B cell (primary cell): ENCODE measurements at places on chromosomes 1 and 21.

- no peak for DNase-seq
Measured at GRCh38 chr1:7422081-7422480, 349.0 kb upstream of the VAMP3 start.

GRCh38 chr1:206112600-206113301 is 4.4 kb downstream of the AVPR1B start:
- no peak for DNase-seq

- DNase-seq: no peak
Measured at GRCh38 chr1:183586455-183586854, 3.8 kb downstream of the NCF2 start.

DNA sequence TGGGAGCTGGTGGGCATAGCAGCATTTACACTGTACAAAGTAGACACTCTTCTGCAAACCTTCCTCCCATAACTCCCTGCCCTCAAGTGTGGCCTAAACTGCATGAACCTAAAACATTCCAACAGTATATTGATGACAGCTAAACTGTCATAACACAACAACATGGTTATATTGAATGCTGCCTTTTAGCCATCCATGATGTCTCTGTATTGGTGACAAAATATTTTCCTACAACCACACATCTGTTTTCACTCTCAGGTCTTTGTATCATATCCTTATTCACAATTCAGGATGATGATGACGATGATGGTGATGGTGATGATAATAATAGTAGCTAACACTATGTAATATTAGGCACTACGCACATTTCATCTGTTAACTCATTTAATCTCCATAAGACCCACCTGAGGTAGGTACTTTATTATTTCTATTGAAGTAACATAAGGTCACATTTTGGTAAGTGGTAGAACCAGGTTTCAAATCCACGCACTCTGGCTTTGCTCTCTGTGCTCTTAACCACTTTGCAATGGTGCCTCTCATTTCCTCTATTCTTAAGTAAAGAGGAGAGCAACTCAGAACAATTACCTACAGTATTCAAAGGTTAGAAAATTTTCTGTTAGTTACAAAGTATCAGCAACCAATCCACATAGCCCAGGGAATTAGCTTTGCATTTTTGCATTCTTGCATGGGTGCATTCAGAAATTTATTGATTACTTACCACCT is 185.1 kb upstream of the LMO4 start:
- no peak for DNase-seq

DNA sequence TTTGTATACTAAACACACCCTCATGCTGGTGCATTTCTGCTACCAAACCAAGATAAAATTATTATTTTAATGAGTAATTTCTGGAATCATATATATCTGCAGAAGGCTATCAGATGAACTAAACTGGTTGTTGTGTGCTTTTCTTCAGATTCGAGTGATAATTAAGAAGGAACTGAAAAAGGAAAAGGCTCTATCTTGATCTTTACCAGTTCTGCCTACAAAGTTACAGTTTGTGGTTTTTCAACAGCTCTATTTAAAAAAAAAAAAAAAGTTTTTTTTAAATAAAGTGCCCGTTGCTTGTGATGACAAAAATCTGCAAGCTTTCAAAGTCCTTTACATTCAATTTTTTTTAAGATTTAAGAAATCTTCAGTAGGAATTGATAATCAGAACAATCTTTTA is 13.6 kb downstream of the DENND1B start:
- DNase-seq: peak; percentile 20

- DNase-seq: no peak
Measured at GRCh38 chr1:193113258-193113991, 8.2 kb upstream of the GLRX2 start.

DNA sequence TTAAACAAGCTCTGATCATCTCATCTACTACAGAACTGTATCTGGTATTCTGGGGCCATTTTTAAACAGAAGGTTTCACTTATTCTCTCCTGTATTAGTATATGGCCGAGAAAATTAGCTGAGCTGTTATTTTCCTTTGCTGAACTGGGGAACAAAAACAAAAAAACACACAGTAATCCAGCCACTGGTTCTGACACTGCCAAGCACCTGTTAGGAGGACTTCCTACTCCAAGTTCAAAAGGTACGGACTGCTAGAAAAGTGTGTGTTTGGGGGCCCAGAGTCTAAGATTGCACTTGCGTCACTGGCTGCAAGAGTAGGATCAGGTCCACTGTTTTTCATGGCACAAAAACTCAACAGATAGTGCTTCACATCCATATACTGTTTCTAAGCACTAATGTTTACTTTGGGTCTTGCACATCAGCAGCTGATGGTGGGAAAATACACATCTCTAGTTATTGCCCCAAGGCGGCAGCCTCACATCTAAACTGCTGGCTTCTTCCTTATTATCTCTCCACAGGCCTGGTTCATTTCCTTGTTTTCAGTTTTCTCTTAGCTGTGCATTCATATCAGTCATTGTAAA is 226.1 kb downstream of the FGGY start:
- DNase-seq: no peak

DNA sequence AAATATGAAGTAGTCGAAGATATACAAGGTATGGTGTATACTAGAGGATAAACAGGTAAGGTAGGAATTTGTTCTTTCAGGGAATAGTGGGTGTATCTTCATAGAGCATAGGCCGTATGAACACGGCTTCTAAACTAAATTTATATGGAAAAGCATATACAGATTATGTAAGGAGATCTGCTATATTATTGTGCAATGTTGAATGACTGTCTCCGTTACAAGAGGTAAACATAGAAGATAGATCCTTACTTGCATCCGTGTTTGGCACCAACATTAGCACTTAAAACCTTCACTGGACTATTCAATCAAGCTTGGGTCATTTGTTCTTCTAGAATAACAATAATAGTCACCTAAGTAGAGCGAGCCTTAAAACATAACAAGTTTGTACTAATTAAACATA is 45.9 kb downstream of the CLEC20A start:
- no peak for DNase-seq

- DNase-seq: no peak
Measured at GRCh38 chr1:151478923-151479322, 19.6 kb upstream of the POGZ start.

GRCh38 chr1:157274698-157275534 is 136.7 kb upstream of the ETV3 start:
- no peak for DNase-seq

DNA sequence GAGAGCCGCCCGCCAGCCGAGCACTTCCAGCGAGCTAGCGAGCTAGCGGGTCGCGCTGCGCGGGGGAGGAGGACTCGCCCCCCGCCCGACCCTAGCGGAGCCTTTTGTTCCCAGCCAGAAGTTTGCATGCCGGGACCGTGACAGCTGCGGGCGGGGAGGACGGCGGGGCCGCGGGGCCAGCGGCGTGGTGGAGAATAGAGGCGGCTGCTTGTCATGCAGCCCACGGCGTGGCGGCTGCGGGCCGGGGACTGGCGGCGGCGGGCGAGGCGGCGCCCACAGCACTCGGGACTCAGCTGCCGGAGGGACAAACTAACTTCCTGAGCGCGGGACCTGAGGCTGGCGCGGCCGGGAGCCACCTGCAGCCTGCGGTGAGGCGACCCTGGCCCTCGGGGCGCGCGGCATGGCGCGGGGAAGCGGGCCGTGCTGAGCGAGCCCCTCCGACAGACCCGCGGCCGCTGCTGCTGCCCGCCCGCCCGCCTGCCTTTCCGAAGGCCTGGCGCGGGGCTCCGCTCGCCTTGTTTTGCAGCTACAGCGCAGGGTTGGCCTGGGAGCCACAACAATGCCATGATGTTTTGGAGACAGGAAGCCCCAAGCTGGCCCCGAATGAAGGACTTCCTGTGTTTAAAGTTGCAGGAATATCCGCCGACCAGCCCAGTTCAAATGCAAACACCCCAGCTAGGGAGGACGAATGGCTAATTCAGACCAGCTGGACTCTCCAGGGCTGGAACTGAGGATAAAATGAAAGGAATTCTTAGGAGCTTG is 82.2 kb upstream of the BMP8A start:
- no peak for DNase-seq

DNA sequence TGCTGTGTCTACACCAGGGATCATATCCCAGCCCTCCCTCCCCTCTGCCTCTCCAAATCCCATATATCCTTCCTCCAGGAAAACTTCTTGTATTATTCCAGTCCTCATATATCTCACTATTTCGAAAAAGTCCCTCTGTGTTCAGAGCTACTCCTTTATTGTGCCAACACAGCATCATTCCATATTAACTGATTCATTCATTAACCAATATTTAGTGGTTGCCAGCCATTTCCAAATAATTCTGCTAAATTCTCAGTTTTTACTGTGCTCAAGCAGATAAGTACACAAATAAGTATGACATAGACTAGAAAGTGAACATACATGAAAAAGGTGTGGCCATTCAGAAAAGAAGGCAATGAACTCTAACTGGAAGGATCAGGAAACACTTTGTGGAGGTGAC is 241.6 kb upstream of the DUSP10 start:
- no peak for DNase-seq

GRCh38 chr1:59561796-59562195 is 253.0 kb upstream of the HOOK1 start:
- DNase-seq: no peak

DNA sequence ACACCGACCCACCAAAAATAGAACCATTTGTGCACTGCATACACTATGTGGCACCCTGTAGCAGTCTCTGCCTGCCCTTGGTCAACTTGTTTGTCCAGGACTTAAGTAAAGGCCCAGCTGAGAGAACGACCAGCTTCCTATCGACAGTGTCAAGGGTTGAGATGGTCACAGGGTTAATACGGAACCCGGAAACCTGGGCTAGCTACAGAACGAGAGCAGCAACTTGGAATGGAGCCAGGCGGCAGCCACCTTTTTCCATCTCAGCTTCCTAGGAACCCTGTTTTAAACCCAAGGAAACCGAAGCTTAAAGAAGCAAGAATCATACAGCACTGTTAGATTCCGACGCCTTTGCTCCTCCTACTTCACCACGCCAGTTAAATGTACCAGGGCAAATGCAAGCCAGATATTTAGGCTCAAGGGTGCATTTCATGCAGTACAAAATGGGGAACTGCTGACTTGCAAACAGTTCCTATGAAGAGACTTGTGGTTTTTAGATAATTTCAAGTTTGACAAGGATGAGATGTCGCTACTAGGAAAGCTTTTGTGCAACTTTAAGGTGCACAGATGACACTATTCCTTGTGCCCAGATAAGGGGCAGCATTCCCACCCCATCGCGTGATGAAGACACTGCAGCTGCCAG is 35.5 kb downstream of the SLC66A1 start:
- no peak for DNase-seq

- DNase-seq: no peak
Measured at GRCh38 chr1:204650911-204651570, 34.5 kb downstream of the LRRN2 start.

GRCh38 chr1:239457491-239458143 is 71.2 kb downstream of the CHRM3 start:
- no peak for DNase-seq

GRCh38 chr1:153774780-153775457 is at the start of gene SLC27A3:
TSS of gene SLC27A3 (plus strand) at chr1:153775407. CDS start at chr1:153775498, 91 bp downstream.
- DNase-seq: peak; percentile 9

GRCh38 chr1:162916821-162917613 is 56.0 kb upstream of the CCDC190 start:
- no peak for DNase-seq

DNA sequence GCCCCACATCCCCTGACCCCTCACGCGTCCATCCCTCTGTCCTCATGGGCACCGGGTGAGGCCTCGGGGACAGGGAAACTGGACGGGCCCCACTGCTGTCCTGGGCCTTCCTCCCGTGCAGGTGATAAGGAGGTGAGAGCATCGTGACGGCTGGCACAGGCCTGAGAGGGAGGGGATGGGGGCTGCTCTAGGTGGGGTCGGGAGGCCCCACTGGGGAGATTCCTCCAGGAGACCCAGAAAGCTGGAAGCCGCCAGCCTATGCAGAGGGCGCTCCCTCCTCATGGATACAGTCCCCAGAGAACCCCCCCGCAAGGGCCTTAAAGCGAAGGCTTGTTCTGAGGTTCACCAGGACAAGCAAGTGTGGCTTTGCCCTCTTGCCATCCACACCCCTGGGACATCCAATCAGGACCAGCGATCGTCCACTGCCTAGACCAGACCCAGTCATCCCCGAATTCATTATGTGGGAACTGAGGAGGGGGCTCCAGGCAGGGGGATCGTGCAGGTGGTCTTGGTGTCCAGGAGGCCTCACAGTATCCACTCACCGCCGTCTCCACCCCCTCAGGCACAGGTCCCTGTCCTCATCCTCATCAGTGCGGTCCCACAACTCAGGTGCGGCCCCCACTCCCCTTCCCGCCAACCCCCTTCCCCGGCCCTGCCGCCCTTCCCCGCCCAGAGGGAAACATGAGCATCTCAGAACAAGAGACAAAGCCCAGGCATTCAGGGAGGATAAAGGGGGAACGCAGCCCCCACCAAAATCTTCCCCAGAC is 45.3 kb upstream of the COL18A1 start:
- no peak for DNase-seq

- DNase-seq: peak; percentile 81
Measured at GRCh38 chr1:201042779-201043461, 19.4 kb upstream of the KIF21B start.

DNA sequence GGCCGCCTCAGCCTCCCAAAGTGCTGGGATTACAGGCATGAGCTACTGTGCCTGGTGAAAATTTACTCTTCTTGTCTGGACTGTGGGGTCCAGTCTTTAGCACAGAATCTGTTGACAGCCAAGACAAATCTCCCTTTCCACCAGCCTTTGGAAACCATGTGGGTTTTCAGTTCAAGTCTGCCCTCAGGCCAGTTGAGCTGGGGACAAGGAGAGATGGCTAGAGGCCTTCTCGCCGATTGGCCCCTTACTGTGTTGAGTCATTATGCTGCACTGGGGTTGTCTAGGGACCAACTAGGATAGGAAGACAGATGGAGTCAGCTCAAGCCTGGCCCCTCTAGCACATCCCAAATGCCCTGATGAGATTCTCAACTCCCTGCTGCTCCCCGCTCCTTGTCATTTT is 8.6 kb upstream of the NKAIN1 start:
- no peak for DNase-seq

DNA sequence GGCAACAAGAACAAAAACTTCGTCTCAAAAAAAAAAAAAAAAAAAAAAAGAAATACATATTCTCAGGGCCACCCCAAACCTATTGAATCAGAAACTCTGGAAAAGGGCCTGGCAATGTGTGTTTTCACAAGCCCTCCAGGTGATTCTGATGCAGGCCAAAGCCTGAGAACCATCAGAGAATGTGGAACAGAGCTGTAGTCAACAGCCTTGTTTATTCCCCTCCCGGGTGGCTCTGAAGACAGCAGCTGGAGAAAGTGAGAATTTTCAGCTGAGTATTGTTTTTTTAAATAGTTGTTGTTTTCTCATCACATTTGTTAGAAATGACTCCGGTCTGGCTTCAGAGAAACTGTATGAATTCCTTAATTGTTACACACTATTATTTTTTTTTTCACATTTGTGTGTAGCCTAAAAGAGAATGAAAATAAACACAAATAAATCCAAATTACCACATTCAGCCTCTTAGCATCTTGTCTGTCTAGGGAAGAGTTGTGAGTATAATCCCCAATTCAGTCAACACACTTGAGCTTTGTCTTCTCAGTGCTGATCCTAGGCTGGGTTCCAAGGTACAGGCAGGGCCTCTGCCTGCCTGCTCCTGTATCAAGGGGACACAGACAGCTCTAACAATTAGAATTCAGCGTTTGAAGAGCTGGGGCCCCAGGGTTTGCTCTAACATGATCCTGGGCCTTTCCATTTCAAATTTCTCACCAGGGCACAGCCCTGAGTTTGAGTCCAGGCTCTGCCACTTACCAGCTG is 6.6 kb upstream of the AZIN2 start:
- no peak for DNase-seq
